ENCODE measurements at places on chromosomes 7 and 10.
A peak's percentile ranks its signal among the peaks of the same experiment; 100 is the strongest.

DNA sequence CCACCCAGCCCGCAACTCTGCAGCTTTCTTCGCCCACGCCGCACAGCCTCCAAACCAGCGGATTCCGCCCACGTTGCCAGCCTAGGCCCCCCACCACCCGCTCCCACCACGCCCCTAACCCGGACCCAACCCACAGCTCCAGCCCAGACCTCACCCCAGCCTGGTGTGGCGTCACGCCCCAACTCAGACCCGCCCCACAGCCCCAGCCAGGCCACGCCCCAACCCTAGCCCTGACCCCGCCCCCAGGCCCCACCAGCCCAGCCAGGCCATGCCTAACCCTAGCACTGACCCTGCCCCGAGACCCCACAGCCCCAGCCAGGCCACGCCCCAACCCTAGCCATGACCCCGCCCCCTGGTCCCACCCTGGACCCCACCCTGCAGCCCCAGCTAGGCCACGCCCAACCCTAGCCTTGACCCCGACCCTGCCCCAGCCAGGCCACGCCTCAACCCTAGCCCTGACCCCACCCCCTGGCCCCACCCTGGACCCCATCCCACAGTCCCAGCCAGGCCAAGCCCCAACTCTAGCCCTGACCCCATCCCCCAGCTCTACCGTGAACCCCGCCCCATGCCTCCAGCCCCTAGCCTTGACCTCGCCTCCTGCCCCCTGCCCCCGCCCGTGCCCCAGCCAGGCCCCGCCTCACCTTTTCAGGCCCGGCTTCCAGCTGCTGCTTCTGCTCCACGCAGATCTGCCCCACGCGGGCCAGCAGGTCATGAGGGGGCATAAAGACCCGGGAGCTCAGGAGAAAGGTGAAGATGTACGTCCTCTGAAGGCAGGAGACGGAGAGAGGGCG, 64.0 kb downstream of the RASGEF1A start:
- DNase-seq: peak; percentile 44

DNA sequence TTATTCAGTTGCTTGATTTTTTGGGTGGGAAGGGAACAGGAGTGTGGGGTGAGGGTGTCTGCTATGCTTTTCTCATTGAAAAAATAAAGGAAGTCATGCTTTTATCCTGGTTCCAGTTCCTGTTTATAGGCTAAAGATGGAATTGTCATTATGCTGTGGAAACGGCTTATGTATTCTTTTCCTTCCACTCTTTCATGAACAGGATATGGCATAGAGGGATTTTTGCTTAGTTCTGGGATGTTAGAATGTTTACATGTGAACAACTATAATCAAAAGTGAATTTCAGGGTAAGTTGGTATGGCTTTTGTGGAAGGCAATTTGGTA, 35.9 kb upstream of the PTPN12 start:
- no peak for DNase-seq

GRCh38 chr7:150927157-150927955, 50.8 kb downstream of the KCNH2 start:
- no peak for DNase-seq

GRCh38 chr7:158424011-158424410, 163.6 kb downstream of the PTPRN2 start:
- no peak for DNase-seq

DNA sequence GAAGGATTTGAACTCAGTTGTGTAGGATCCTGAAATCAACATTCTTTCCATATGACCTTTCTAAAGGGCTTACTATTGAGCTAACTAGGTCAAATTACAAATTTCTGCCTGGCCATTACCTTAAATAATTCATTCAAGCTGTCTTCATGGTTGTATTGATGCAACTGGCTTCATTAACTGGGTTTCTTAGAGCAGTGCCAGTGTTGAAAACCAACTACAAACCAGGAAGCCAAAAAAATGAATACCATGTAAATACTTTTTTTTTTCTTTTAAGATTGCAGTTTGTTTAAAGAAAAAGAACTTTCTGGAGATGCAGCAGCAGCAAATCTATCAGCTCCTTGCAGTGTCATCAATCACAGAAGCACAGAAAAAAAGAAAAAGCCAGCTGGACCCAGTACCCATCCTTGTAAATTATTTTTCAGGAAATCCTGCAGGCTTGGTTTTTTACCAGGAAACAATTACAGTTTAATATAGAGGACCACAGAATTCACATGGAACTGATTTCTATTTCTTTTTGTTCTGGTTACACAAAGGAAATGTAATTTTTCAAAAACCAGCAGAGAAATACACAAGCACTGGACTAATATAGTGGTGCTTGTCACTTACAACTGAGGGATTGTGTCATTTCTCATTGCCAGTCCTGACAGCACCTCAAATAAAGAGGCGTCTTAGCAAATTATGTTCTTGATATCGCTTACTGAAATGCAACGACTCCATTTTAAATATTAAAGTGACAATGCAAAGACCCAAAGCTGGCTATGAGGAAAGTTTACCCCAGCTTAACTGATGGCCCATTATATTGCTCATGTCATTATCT, 131.9 kb downstream of the TMEM26 start:
- DNase-seq: no peak

DNA sequence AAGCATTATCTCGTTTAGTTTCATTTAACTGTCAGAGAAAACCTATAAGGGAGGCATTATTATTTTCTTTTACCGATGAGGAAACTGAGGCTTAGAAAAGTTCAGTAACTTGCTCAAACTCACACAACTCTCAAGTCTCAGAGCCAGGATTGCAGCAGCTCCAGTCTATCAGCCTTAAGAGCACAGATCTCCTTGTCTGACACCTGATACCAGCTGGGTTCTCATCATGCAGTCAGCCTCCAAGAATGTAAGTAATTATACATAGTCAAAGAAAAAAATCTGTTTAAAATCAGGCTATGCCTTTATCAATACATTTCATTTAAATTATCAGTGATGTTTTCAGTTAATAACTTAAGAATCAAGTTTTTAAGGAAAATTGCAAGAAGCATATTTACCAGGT, 236.6 kb upstream of the TCF7L2 start:
- DNase-seq: no peak

- DNase-seq: peak; percentile 43
These were observed 25.3 kb downstream of the EN2 start for GRCh38 chr7:155483245-155483644.

DNA sequence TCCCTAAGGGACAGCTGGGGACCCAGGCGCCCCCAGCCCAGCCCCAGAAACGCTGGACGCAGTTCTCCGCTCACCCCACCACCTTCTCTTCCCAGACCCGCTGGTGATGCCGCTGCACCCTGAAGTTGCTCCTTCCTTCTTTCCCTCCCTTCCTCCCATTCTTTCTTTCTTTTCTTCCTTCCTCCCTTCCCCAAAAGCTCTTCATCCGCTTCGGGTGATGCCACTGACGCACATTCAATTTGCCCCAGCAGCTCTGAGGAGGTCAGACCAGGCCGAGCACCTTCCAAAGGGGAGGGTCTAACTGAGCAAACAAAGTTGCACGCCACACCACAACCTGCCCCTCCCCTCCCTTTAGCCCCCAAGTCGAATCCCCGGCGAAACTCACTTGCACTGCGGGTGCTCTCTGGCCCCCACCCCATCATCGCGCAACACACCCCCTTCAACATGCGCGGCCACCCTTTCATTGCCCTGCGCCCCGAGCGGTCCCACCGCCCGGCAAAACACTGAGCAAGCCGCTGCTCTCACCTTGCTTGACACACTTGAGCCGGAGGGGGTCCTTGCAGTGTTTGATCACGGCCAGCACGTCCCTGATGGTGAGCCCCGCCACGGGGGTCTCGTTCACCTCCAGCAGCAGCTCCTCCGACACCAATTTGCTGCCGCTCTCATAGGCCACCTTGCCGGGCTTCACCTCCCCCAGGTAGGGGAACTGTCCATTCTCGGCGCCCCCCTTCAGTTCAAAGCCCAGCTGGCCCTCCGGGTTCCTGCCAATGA, 787 bp downstream of the MAGI2 start:
- DNase-seq: no peak

DNA sequence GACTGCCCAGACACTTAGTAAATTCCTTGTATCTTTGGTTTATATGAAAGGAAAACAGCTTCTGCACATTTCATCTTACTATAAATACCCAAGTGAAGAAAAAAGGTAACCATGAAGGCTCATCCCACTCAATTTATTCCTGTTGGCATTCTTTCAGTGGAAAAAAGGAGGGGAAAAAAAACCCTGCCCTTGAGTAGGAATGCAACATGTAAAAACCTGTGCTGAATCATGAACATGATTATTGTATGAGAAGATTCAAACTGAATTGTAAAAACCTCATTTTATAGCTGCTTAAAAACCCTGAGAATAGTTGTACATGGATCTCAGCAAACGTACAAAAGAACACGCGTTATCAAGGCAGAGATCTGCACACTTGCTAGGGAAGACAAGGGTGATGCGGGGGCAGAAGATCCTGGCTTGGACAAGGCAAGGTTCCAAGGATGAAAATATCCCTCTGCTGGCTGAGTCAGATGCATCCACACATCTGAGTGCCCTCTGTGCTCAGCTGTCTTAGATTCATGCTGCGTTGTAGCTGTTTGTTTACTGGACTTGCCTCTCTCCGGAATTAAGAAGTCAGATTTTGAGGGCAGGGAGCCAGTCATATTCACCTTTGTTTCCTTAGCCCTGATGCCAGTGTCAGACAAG, 658.2 kb downstream of the PARD3 start:
- no peak for DNase-seq

DNA sequence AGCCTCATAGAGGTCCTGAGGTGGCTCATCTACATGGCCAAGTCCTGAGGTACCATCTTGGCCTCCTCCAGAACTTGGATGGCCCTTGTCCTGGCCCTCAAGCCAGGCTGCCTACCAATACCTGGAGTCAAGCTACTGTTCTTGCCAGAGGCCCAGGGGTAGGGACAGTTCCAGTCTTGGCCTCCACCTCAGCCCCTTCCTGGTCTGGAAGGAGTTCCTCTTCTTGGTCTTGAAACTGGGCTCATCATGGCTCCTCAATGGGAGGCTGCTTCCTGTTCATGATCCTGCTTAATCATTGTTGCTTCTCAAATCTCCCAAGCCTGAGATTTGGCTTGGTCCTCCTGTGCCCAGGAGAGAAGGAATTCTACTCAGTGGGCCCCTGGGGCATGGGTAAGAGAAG, 3.9 kb downstream of the HPS6 start:
- peak; percentile 47 for DNase-seq

- DNase-seq: no peak
These were observed 18.7 kb downstream of the ZNF786 start for GRCh38 chr7:149071641-149072437.

- no peak for DNase-seq
These were observed 11.4 kb upstream of the GRB10 start for GRCh38 chr7:50793947-50794570.

GRCh38 chr10:55374060-55374459, 573.0 kb upstream of the PCDH15 start:
- DNase-seq: no peak

DNA sequence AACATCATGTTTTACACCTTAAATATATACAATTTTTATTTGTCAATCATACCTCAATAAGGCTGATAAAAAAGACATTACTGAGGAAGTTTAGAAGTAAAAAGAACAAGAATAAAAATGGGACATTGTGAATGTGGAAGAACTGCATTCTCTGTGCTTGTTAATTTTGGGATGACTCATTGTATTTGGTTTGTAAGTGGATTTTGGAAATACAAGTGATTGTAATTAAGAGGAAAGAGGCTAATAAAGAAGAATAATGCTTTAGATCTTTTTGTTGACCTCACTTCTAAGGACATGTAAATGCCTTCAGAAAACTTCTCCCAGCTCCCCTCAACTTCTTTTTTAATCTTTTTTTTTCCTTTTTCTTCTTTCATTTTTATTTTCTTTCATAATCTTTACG, 76.0 kb downstream of the HGF start:
- DNase-seq: no peak

DNA sequence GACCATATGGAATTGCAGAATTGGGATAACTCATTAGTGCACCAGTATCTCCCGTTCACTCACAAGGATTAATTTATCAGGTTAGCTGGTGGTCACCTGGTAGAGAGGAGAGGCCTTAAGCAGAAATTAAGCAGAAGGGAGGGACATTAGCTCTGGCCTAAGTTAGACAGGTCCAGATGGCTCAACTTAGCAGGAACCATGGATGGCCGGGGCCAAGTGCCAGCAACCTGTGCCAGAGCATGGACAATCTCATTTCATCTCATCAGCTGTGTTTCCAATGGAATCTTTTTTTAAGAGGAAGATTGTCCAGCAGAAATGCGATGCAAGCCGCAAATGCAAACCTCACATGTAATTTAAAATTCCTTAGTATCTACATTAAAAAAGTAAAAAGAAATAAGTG, 82.2 kb downstream of the JCAD start:
- no peak for DNase-seq

DNA sequence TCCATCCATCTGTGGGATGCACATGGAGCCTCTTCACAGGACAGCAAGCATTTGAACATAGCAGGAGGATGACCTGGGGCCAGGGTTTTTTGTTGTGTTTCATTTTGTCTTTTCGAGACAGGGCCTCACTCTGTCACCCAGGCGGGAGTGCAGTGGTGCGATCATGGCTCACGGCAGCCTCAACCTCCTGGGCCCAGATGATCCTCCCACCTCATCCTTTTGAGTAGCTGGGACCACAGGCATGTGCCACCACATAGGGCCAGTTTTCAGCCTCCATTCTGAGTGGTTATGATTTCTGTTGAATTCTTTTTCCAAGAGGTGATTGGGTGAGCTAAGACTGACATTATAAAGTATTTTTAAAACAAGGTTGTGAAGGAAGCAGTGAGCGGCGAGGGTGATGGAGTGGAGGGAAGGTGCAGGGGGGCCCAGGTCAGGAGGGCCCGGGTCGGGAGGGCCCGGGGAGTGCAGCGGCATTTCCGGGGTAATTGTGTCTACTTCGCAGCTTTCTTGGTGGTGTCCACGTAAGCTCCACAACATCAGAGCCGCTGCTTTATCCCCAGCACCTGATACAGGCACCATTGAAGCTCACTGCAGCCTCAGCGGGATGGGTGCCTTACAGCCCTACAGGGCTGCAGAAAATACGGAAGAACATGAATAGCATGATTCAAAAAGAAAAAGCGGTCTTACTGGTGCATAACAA, 12.0 kb upstream of the LARP4B start:
- no peak for DNase-seq

DNA sequence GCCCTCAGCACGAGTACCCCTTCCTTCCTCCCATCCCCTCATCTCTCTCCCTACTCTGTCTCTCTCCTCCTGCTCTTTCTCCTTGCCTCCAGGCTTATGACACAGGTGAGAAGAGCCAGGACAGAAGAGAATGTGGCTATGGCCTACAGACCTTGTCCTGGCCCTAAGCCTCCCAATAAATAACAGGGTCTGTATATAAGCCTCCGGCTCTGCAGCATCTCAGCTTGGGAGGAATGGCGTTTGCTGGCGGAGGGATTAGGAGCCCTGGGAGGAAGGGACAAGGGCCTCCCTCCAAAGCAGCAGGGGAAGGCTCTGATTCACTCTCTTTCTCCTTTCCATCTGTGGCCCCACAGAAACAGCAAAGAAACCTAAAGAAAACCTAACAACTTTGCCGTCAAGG, 45.8 kb downstream of the COL13A1 start:
- DNase-seq: no peak

GRCh38 chr7:157150882-157151281, 12.2 kb downstream of the UBE3C start:
- no peak for DNase-seq

DNA sequence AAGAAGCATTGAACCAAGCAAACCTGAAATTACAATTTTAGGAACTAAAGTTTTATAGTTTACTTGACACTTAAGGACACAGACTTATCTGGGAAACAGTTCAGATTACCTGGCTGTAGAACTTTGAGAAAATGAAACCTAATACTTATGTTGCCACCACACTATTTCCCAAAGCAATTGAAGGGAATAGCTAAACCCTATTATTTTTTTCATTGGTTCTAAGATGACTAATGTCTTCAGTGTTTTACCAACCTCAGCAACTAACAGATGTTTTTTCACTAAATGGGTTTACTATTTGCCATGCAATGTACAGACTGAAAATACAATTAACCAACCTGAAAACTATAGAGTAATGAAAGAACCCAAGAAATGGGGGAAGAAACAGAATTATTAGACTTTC, 689.6 kb downstream of the SORCS1 start:
- DNase-seq: no peak

Measured in inflammatory macrophage treated with lipopolysaccharide for 1 hour (primary cell).